ENCODE measurements at places on chromosomes 6 and 20. TPM values are rescaled to one million over a fixed set of nuclear protein-coding genes. Genes with fewer than 3 reads are reported as not detected.

DNA sequence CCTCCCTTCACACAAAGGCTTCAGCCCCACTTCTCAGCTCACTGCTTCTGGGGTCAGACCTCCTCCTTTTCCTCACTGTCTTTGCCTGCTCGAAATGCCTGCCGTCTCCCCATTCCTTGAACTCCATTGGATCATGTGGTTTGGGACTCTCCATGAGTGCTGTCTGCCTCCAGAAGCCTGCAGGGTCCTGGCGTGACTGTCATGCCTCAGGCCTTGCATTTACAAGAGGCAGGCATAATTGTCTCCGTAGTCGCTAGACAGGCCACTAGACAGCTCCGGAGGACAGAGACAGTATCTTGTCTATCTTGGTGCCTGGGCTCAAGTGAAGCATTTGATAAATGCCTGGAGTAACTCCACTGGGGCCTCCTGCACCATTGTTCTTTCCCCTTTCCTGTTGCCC, 15.3 kb downstream of the PNLDC1 start:
- no peak for DNase-seq

GRCh38 chr6:45895569-45895968, 120.1 kb downstream of the CLIC5 start:
- DNase-seq, result peak; percentile 51

Gene DOK5
- total RNA-seq, result not detected

Gene ATF6B
- total RNA-seq, result 23.5 TPM

Gene TCF21
- total RNA-seq, result not detected

Gene XKR7
- total RNA-seq, result not detected

DNA sequence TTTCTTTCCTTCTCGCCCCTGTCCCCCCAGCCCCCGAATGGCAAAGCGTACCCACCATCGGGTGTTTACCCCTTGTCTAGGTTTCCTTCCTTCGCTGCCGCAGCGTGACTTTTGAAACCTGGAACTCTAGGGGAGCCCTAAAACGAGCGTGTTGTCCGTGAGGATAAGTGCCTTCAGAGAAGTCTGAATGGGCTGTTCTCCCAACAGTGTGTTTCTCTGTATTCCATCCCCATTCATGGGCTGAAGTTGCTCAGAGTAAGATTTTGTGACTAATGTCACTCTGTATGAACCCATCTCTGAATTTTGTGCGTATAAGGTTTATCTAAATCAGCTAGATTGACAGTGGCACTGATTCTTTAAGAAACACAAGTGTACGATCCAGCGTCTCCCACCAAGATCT, 949 bp downstream of the MACROD2 start:
- DNase-seq, result no peak

Gene BTNL2
- total RNA-seq, result not detected

GRCh38 chr6:14423330-14423729, 305.8 kb downstream of the CD83 start:
- peak; percentile 8 for DNase-seq

Gene TAAR9
- not detected for total RNA-seq

Gene RSPO3
- not detected for total RNA-seq

DNA sequence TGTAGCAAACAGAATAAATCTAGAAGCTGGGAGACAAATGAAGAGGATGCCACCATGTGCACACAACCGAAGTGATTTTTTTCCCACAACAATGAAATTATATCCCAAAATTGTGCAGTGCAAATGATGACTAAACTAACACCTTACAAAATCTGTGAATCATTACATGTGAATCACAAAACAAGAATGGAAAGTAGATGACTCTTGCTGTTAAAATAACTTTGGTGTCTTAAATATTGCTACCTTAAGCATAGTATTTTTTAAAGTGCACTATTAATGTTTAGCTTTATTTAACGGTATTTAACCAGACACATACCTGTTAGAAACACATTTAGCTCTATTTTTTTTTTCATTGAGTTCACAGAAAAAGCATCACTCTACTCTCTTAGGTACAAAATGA, 190.8 kb downstream of the TBC1D32 start:
- no peak for DNase-seq

Gene SPINT3
- not detected for total RNA-seq

DNA sequence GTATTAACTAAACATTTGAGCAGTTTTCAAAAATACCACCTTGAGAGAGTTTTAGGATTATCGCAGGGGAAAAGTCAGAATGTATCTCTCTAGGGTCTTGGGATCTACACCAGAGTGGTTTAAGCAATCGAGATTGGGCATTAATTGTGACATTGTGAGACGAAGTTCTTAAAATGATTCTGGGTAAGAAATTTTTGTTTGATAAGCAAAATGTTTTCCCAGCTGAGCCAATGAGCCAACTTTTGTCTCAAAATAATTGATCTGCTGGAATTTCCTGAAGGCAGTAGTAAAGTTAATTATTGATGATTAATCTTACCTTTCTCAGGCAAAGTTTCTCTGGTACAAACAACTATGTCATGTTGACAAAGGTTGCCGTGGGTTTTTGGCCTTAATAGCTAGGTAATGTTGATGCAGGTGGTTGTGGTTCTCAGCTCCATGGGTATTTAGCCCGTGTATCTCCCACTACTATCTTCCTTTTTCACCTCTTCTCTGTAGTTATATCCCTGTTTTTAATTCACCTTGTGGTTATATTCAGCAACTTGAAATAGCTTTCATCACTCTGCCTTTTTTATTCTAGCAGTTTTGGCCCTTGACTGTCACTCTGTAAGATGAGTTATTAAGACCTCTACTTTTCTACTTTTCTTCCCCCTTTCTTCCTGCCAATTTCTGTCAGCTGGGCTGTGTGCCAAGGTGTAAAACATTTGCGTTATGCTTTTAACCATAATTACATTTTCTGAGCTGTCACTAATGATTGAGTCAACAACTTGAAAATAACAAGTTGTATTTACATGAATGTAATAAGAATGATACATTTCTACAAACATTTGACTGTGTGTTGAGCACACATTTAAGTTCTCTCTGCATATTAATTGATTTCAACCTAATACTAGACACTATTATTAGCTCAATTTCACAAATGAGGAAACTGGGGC, 368.3 kb upstream of the BTBD3 start:
- no peak for DNase-seq

GRCh38 chr20:57698867-57699275, 10.9 kb downstream of the PMEPA1 start:
- DNase-seq, result peak; percentile 81

DNA sequence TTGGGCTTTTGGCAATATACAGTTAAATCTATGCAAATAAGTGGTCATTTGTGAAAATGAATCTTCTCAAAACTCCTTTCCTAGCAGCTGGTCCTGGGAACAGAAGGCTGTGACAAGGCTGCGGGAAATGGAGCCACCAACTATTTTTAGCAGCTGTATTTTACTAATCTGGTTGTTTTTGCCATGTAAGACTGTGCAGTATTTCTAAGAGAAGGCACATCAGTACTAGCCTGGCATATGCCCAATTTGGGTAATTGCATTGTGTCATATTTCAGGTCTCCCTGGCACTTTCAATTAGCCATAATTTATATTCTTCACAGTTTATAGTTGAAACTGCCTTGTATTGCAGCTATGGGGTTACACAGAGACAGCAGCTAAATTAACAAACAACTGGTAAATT, 109.6 kb downstream of the MANEA start:
- no peak for DNase-seq

- DNase-seq, result no peak
Measured at GRCh38 chr6:47439348-47439668, 38.3 kb upstream of the CD2AP start.

Gene MSH5
- 17.8 TPM for total RNA-seq

All from RPMI7951 (cell line).